ENCODE measurements at places on chromosomes 5 and 9. TPM values are rescaled to one million over a fixed set of nuclear protein-coding genes. Genes with fewer than 3 reads are reported as not detected.

The NTNG2 gene
- 14.4 TPM for total RNA-seq

The FOXD4L4 gene
- 0.22 TPM for total RNA-seq

The ADGRD2 gene
- total RNA-seq, result 0.29 TPM

The TMEM171 gene
- total RNA-seq, result not detected

The STC2 gene
- 11.1 TPM for total RNA-seq

- DNase-seq, result no peak
These were observed 10.8 kb upstream of the PRRC2B start for GRCh38 chr9:131382850-131383729.

GRCh38 chr9:20290257-20290656 lies 332.0 kb downstream of the MLLT3 start:
- DNase-seq, result no peak

- no peak for DNase-seq
These were observed 51.5 kb upstream of the SH3PXD2B start for GRCh38 chr5:172505845-172506244.

GRCh38 chr9:71052287-71052686 lies 69.1 kb downstream of the TRPM3 start:
- DNase-seq, result no peak

- no peak for DNase-seq
These were observed 9.0 kb downstream of the CKMT2 start for GRCh38 chr5:81241961-81242648.

DNA sequence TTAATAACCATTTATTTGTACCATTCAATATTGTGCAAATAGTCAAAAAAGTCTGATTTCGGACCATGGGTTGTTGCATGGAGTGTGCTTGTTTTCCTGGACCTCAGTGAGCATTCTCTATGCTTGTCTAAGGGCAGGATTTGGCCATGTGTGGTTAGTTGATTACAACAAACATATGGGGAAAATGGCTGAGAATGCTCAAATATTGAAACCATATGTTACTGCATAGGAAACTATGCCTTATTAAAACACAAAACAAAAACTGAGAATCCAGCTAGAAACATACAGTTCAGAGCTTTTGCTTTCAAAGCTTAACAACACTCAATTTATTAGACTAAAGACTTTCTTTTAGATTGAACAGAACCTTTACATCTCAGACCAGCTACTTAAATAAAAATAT lies 928.3 kb downstream of the NR2F1-AS1 start:
- no peak for DNase-seq

GRCh38 chr9:132505991-132506655 lies 76.3 kb upstream of the BARHL1 start:
- DNase-seq, result no peak

- no peak for DNase-seq
These were observed 816.0 kb upstream of the CDH9 start for GRCh38 chr5:27854243-27854852.

GRCh38 chr9:7287065-7287464 lies 512.5 kb downstream of the DMAC1 start:
- DNase-seq, result no peak
